Right renal cortex interstitium (tissue), 3 donors: ENCODE measurements at places on chromosomes 4 and X. TPM values are rescaled to one million over a fixed set of nuclear protein-coding genes. Genes with fewer than 3 reads are reported as not detected.

DNA sequence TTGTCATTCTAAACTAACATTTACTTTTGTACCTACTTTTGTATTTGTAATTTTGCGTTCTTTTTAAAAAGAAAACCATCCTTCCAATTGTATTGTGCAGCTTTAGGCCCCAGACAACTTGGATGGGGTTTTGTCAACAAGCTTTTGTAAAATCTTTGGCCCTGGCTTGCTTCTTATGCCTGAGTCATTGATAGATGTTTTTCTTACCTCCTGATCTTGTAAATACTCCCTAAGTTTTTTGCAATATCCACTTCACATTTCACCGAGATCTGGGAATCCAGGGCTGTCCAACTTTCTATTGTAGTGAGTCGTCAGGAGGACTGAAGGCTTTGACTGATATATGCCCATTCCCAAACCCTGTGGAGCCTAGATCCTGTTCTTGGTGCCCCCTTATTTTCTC is 126.9 kb upstream of the GUCY1A1 start:
- no peak for DNase-seq

DNA sequence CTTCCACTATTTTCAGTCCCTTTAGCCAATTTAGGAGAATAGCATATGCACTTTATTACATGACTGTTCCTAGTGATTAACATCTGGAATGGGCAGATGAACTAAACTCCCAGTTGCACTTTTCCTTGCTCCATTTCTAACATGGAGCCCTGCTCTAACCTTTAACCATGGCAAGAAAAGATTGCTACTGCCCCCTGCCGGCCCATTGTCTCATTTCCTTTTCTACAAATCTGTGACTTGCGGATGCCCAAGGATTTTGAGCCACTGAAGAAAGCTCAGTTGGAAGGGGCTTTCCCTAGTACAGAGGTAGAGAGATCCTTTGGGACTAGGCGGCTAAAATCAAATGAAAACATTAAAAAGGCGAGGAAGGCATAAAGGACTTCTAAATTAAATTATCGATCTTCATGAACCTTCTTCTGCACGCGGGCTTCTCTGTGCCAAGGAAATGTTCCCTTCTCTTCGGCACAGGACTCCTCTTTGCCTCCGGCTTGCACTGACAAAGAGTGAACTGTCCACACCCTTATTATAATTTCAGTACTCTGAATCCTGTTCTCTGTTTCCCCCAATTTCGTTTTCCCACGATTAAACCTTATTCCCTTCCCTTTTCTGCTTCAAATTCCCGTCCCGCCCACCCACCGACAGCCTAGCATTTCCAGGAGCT is 577 bp upstream of the GLRA2 start:
- DNase-seq, result peak; percentile 5

DNA sequence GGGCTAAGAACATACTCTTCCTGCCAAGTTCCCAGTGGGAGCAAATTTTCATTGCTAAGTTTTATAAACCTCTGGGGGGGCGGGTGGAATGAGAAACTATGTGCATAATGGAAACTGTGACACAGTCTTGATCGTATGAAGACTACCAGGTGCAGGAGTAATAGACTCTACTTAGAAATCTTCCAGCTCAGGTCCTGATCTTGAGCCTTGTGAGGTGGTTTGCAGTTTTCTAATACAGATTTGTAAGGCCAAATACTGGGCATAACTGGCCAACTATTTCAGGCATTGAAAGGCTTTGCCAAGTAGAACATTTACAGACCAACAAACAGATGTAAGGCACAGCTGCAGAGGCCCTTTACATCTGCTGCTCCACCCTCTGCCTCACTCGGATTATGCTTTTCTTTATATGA is 89.7 kb upstream of the CBR4 start:
- no peak for DNase-seq

DNA sequence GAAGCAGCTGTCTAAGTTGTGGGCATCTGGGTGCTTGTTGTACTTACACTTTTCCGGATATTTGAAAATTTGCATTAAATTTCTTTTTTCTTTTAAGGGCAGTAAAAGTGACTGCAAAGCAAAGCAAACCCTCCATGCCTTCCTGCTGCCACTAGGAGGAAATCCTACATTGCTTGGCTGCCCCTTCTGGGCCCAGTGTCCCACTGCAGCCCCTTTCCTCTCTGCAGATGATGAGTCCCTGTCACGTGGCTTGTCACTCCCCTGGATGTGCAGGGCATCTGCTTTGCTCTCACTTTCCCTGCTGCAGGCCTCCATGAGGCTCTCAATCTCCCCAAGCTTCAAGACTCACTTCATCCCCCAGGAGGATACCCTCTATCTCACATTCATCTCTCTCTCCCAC is 12.7 kb downstream of the TSR2 start:
- DNase-seq, result no peak

DNA sequence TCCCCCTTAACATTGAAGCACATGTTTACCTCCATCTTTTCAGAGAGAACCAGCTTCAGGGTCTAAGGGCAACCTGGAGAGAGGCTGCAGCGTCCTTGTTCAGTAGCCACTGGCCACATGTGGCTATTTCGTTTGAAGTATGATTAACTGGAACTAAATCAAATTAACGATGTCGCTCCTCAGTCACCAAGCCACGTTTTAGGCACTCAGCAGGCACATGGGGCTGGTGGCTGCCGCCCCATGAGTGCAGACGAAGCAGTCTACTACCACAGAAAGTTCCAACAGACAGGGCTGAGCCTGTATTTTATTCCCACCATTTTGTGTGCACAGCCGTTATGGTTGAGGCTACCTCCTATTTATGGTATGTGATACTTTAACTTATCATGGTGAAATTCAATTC is 99.4 kb downstream of the WFS1 start:
- DNase-seq, result no peak

- no peak for DNase-seq
Measured at GRCh38 chr4:87005369-87005689, 70.5 kb downstream of the AFF1 start.

- DNase-seq, result no peak
Measured at GRCh38 chr4:164192844-164193243, 561.1 kb upstream of the SMIM31 start.

SLC2A9 gene
- polyA plus RNA-seq, result 8.4 TPM

FGF13 gene
- 30.8 TPM for polyA plus RNA-seq

TCP11X2 gene
- 2.2 TPM for polyA plus RNA-seq

TCEAL2 gene
- polyA plus RNA-seq, result 20.8 TPM

ARMCX6 gene
- 88.4 TPM for polyA plus RNA-seq

IL21 gene
- not detected for polyA plus RNA-seq
